ENCODE measurements at places on chromosomes 6 and 20.

GRCh38 chr6:152391179-152391880, 245.8 kb downstream of the SYNE1 start:
- DNase-seq, result no peak

DNA sequence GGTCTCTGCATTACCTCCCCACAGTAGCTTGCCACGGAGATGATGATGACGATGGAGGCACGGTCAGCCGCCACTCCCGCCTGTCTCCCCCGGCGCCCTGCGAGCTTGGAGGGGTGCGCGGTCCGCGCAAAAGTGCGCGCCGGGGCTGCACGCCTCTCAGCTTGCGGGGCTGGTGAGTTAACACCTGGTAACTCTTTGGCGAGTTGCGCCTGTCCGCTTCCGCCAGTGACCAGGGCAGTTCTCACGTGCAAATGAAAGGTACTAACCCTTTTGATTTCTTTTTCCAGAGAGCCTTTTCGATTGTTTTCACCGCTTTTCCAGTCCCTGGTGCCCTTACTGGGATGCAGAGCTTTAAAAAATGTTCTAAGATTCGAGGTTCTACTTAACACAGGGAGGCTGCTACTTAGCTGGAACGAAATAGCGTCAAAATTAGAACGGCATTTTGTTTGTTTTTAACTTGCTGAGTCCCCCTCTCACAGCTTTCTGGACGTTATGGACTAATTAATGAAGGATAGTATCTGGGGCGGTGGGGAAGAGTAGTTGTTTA, 6.2 kb downstream of the GRIK2 start:
- no peak for DNase-seq

GRCh38 chr6:55734256-55734655, 141.1 kb downstream of the BMP5 start:
- no peak for DNase-seq

DNA sequence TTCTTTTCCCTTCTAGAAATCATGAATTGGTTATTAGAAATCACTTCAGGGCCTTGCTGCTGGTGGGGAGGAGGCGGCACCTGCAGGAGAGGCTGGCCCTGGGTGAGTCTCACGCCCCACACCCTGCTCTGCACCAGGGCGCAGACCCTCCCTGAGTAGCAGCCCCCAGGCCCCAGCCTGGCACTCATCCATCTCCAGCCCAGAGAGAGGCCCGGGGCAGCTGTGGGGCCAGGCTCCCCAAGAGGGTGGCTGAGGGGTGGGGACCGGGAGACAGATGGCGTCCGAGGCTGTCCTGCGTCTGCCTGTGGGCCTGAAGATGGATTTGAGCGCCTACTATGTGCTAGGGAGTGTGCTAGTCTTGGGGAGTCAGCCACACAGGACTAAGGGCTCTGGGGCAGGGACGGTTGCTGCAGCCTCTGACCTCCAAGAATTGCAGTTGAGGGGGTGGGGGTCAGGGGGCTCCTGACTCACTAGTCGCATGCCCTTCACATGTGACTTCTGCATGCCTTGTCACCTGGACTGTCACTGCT, 59.6 kb upstream of the GATA5 start:
- no peak for DNase-seq

DNA sequence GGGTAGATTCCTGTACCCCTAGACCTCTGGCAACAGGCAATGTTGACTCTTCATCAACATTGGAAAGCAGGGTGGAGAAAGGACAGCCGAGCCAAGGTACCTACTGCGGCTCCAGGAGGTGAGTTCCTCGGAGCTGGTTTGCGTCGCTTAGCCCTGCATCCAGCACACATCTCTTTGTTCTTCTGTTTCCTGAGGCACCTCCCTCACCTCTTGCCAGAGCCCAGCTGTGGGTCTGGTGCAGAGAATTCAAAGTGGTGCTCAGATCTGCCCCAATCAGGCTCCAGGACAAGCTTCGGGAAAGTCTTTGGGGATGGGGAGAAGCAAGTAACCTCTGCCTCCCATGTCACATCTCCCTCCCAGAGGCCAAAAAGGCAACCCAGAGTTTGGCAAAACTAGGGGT, 2.2 kb downstream of the KCNG1 start:
- no peak for DNase-seq

GRCh38 chr6:75483136-75483952, 10.3 kb downstream of the FILIP1 start:
- DNase-seq, result no peak

DNA sequence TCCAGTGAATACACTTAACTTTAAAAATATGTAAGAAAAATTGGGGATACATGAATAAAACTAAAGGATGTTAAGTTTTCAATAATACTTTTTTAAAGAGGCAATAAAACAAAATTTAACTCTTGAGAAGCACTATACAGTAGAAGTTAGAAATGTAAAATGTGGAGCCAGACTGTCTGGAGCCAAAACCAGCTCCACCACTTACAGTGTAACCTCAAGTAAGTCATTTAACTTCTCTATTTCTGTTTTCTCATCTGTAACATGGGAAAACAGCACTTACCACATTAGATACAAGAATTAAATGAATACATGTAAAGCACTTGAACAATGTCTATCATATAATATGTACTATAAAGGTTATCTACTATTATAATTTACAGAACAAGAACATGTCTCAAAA, 6.7 kb downstream of the ATG5 start:
- DNase-seq, result no peak

GRCh38 chr20:5080384-5080877, 39.3 kb downstream of the PCNA start:
- peak; percentile 73 for DNase-seq

GRCh38 chr6:168049706-168050224, 29.2 kb downstream of the FRMD1 start:
- DNase-seq, result no peak

DNA sequence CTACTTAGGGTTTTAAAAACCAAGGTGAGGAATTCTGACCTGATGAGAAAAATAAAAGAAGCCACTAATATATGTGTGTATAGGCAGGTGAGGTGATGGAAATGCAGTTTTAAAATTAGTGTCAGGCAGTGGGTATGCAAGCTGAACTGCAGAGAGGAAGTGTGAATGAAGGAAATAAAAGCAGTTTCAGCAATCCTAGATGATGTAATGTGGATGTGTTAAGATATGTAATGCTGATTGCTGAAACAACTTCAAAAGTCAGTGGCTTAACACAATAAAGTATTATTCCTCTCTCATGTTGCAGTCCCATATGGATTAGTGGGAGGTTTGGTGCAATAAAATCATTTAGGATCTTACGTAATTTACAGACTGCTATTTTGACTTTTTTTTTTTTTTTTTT, 119.9 kb upstream of the ASCC3 start:
- DNase-seq, result no peak

DNA sequence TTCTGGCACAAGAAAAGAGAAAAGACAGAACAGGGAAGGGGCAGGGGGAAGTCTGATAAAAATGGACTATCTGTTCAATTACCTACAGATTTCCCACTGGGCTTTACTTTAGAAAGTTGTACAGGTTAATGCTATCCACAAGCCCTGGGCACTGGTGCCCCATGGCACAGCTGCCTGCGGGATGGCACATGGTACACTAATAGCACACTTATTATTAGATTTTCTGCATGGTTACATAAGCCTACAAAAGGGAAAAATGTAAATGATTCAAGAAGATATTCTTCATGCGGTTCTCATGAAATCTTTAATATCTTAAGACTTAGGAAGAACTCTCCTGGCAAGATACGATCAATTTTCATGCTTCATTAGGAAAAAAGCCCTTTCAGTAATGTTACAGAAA, 137.5 kb downstream of the GMPR start:
- DNase-seq, result no peak

- DNase-seq, result peak; percentile 29
These were observed 17.9 kb downstream of the RRBP1 start for GRCh38 chr20:17664025-17664633.

- peak; percentile 47 for DNase-seq
These were observed 41.2 kb upstream of the KCNG1 start for GRCh38 chr20:51064137-51064536.

GRCh38 chr6:90177544-90178383, 118.9 kb downstream of the BACH2 start:
- no peak for DNase-seq

GRCh38 chr6:37381579-37381978, 27.8 kb downstream of the RNF8 start:
- peak; percentile 43 for DNase-seq

DNA sequence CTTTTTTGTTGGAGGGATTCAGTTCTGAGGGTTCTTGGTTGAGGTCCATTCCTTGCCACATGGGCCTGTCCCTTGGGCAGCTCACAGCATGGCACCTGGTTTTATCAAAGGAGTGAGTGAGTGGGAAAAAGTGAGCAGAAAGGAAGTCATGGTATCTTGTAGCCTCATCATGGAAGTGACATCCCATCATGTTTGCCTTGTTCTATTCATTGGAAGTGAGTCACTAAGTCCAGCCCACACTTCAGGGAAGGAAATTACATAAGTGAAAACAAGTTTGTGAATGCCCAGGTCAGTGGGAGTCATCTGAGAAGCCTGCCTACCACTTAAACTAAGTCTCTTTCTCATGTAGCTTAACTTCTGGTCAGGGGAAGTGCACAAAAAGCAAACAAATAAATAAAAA, 32.8 kb upstream of the ZNFX1 start:
- DNase-seq, result no peak

GRCh38 chr6:87237804-87238203, 82.4 kb downstream of the ZNF292 start:
- DNase-seq, result peak; percentile 10

DNA sequence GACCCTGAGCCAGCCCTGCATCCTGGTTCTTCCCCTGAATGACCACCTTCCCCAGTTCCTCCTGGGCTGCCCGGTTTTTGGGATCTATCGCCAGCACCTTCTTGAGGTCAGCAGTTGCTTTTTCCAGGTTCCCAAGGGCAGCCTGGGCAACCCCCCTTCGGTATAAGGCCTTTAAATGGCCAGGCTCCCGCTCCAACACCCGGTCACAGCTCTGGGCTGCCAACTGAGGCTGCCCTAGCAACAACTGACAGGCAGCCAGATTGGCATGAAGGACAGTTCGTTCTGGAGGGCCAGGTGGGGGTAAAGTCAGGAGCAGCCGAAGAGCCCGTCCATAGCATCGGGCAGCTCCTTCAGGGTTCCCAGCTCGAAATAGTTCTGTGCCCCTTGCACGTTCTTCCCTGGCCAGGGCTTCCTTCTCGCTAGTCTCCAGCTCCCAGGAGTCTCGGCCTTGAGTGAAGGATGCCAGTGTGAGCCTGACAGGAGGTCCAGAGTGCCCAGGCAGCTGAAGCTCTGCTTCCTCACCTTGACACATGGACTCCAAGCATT, 778 bp upstream of the ATF6B start:
- DNase-seq, result no peak
